ENCODE measurements at places on chromosomes 13 and 19. TPM values are rescaled to one million over a fixed set of nuclear protein-coding genes. Genes with fewer than 3 reads are reported as not detected.

DNA sequence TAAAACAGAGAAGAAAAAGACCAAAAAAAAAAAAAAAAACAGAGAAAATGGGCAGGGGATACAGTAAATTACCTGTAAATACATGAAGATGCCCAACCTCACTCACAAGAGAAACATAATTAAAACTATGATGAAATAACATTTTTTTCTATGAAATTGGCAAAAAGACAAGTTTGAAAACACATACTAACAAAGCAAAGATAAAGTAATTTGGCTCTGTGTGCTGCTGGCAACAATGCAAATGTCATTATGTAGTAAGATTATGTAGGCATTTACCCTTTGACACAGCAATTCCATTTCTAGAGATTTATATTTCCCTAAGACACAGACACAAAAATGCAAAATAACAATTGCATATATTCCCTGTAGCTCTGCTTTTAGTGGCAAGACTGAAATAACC, 20.2 kb downstream of the ZC3H13 start:
- H3K27ac ChIP-seq, result no peak overlapping the region
- no peaks in the 10 kb centered on the region for H3K36me3 ChIP-seq
- H3K4me1 ChIP-seq, result no peaks in the 10 kb centered on the region
- no peak for DNase-seq
- H3K4me3 ChIP-seq, result no peak overlapping the region

GRCh38 chr13:30652746-30653386, 35.1 kb downstream of the USPL1 start:
- peaks cover 34% of the 10 kb centered on the region for H3K4me1 ChIP-seq
- peaks cover 14% of the 10 kb centered on the region for H3K36me3 ChIP-seq
- no peak overlapping the region for H3K27ac ChIP-seq
- no peaks in the 10 kb centered on the region for H3K27me3 ChIP-seq
- no peak for DNase-seq

GRCh38 chr19:58476498-58477015, 405 bp downstream of the ZNF446 start:
- no peaks in the 10 kb centered on the region for H3K27me3 ChIP-seq
- H3K27ac ChIP-seq, result peak overlapping the region; percentile 89
- peaks cover 21% of the 10 kb centered on the region for H3K36me3 ChIP-seq
- peak; percentile 28 for DNase-seq

DNA sequence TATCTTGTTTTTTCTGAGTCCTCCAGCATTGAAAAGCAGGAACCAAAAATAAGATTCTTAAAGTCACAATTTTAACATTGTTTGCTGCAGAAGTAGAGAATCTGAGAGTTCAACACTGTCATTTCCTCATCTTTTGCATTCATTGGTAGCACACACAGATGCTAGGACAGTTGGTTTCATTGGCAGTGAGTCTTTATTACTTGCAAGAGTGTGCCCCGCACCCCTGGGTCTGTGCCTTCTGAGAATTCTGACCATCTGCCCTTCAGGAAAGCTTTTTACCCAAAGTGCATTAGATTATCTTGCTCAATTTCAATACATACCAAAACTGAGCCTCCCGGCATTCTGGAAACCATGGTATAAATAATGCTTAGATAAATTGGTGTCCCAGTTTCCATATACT, 247.7 kb upstream of the SLITRK1 start:
- no peaks in the 10 kb centered on the region for H3K4me1 ChIP-seq
- no peak overlapping the region for H3K27ac ChIP-seq
- H3K4me3 ChIP-seq, result no peak overlapping the region
- no peak for DNase-seq
- no peaks in the 10 kb centered on the region for H3K36me3 ChIP-seq

GRCh38 chr19:14703833-14704232, 14.0 kb downstream of the ZNF333 start:
- no peak overlapping the region for H3K27ac ChIP-seq
- H3K4me3 ChIP-seq, result no peak overlapping the region
- H3K4me1 ChIP-seq, result no peaks in the 10 kb centered on the region
- no peaks in the 10 kb centered on the region for H3K27me3 ChIP-seq

GRCh38 chr13:28819046-28819730, 951 bp upstream of the MTUS2 start:
- no peaks in the 10 kb centered on the region for H3K4me1 ChIP-seq
- peak; percentile 57 for DNase-seq
- peak overlapping the region; percentile 43 for H3K4me3 ChIP-seq
- peaks cover 50% of the 10 kb centered on the region for H3K27me3 ChIP-seq
- no peak overlapping the region for H3K27ac ChIP-seq

DNA sequence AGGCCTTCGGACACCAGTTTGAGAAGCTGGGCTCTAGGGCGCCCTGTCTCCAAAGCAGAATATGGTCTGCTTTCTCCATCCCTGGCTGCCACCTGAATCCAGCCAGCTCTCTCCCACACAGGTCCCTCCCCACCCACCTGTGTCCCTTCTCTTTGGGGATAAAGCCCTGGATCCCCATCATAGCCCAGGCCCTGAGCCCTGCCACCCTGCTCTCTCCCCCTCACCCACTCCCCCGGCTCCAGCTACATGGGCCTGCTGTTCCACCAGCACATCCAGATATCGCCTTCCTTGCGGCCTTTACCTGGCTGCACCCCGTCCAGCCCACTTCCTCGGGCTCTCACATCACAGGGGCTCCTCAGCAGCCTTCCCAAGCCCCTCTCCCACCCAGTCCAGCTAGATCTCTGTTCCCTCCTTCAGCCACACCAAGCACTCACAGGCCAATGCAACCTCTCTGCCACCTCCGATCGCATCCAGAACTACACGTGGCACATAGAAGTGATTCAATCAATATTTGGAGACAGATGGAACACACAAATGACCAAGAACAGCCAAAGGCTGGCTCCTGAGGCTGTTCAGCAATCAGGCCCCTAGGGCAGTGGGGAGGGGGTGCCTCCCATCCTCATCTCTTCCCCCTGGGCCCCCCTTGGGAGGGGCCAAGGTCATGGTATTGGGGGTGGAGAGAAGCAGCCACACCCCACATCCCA, 7.6 kb downstream of the AKT2 start:
- no peaks in the 10 kb centered on the region for H3K36me3 ChIP-seq
- no peak for DNase-seq
- H3K4me3 ChIP-seq, result no peak overlapping the region
- peaks cover 10% of the 10 kb centered on the region for H3K4me1 ChIP-seq
- no peaks in the 10 kb centered on the region for H3K27me3 ChIP-seq

DNA sequence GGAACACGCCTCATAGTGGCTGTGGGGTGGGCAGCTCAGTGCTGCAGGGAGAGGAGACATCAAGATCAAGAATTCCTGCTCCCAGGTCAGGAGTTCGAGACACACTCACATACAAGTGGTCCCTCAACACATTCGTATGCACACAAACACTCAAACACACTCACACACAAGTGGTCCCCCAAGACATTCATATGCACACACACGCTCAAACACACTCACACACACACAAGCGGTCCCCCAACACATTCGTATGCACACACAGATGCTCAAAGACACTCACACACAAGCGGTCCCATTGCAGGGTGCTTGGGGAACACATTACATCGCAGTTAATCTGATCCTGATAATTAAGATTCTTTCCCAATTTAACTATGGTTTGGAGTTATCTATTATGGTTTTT, 28.2 kb downstream of the FCGBP start:
- no peak overlapping the region for H3K4me3 ChIP-seq
- H3K36me3 ChIP-seq, result no peaks in the 10 kb centered on the region
- no peak overlapping the region for H3K27ac ChIP-seq
- DNase-seq, result no peak

GRCh38 chr19:9937001-9937411, 691 bp upstream of the OLFM2 start:
- no peak overlapping the region for H3K4me3 ChIP-seq
- H3K27ac ChIP-seq, result no peak overlapping the region
- peaks cover 12% of the 10 kb centered on the region for H3K27me3 ChIP-seq
- no peaks in the 10 kb centered on the region for H3K36me3 ChIP-seq
- no peaks in the 10 kb centered on the region for H3K4me1 ChIP-seq
- DNase-seq, result no peak

The WDR62 gene
- 3.9 TPM for total RNA-seq

The SIGLEC8 gene
- not detected for total RNA-seq

The COL4A1 gene
- total RNA-seq, result 107 TPM

The SLC35E1 gene
- total RNA-seq, result 22.5 TPM

The PLVAP gene
- 2.1 TPM for total RNA-seq

The SCEL gene
- not detected for total RNA-seq

All from cardiac muscle cell (in vitro differentiated cells and primary cell).